ENCODE measurements at places on chromosomes 13 and 19. TPM values are rescaled to one million over a fixed set of nuclear protein-coding genes. Genes with fewer than 3 reads are reported as not detected.

TMEM238 gene
- 2.5 TPM for total RNA-seq

ZNF208 gene
- 0.14 TPM for total RNA-seq

- no peak for DNase-seq
Measured at GRCh38 chr13:108812661-108813060, 183.2 kb downstream of the MYO16 start.

- DNase-seq, result no peak
Measured at GRCh38 chr13:93646245-93646644, 419.6 kb downstream of the GPC6 start.

DNA sequence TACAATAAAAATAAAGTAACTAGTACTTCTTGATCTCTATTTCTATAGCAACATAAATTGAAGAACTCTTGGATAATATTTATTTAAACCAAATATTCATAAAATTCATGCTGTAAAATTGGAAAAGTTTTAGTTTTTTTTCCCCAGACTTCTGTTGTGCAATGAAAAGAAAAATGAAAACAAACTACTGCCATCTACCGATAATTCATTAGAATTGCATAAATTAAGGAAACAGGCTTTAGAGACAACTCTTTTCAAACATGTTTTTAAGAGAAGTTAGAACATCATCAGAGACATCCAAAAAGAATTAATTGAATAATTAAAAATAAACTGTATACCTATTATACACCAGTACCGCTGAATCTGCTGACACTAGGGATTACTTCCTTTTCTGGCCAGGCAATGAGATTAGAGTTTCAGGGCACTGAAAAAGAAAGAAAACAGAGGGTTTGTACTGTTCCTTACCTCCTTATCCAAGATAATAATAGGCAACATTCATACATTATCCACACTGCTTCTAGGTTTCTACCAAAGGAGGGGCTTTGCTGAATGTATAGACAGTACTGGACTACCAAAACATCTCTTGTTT lies 4.9 kb downstream of the CCDC122 start:
- DNase-seq, result no peak
